CD4-positive, alpha-beta T cell (primary cell): ENCODE measurements at places on chromosomes 7 and 10.
A peak's percentile ranks its signal among the peaks of the same experiment; 100 is the strongest.

DNA sequence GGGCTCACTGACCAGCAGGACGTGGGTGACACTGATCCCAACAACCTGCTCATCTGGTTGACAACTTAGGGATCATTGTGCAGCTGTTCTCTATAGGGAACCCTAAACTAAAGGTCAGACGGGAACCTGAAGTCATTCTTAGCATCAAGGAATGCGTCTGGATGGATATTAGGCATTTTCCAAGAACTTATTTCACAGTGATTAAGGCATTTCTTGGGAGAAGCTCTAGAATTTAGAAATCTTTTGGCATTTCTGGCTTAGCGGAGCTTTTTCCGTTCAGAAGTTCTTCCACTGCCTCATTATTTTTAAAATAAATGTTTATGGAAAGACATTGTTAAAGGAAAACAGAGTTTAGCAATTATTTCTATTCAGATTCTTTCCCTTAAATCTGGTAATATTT is 303.3 kb upstream of the IGFBP3 start:
- DNase-seq, result no peak

GRCh38 chr10:81814842-81815241 is 60.2 kb upstream of the NRG3 start:
- no peak for DNase-seq

GRCh38 chr10:14586901-14587300 is 187.8 kb downstream of the FAM107B start:
- peak; percentile 82 for DNase-seq

DNA sequence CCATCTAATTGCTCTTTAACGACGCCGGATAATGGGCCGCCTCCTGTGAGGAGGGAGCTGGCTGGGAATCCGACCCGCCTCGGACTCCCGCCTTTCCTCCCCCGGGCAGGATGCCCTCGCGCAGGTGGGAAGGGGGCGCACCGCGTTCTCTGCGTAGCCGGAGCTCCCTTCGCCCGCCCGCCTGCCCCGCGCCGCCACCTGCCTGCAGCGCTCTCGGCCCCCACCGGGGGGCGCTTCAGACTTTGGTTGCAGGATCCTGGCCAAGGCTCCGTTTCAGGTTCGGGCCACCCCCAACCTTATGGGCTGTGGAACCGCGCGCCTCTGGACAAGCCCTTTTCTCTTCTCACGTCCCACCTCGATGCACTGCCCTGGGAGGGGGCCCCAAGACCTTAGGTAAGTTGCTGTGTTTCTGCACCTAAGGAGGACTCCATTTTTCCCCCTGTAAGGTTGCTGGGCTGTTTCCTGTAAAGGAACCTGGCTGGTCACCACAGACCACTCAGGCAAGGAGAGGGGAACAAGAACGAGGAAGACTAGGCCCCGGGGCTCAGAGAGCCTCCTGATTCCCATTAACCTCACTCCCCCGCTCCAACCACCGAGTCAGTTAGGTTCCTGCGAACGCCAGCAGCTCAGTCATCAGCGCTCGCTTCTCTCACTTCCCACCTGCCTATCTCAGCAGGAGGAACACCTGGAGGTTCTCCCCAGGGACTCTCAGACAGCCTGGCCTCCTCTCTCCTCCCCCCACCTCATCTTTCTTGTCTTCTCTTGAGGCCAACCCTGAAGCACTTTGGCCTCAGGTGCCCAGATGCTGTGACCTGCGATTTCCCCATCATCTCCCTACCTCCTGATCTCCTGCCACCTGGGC is 11.3 kb upstream of the KAZALD1 start:
- peak; percentile 76 for DNase-seq

GRCh38 chr10:76911184-76911583 is 726.4 kb downstream of the KCNMA1 start:
- no peak for DNase-seq

GRCh38 chr7:127039541-127039940 is 213.2 kb downstream of the GRM8 start:
- DNase-seq, result no peak

DNA sequence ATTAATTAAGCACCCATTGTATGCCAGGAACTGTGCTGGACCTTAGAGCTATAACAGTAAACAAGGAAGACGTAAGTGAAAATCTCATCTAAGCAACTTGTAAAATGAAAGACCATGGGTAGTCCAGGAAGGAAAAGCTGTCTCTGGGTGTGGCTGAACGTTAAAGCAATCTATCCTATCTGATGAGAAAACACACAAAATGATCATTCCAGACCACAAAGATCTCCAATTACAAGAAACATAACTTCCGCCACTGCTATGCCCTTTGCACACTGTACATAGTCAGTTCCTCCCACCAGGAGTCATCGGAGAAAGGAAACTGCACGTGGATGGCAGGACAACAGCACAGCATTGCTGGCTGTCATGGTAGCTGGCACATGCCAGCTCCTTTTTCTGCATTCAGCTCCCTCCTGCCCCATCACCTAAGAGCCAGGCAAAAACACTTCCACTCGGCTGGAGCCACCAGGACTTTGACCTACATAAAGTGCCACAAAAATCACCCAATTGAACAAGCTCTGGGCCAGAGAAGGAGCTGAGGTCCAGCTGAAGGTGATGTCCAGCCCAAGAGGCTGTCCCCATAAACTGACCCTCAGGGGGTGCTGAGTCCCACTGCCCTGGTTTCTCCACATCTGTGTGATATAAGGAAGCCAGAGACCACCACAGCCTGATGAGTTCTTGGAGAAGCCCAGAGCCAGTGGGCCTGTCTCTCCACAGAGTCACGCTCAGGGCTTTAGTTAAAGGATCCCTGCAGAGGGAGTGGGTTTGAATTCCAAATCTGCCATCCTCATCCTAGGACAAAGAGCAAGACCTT is 56.4 kb downstream of the STEAP1B start:
- DNase-seq, result no peak

DNA sequence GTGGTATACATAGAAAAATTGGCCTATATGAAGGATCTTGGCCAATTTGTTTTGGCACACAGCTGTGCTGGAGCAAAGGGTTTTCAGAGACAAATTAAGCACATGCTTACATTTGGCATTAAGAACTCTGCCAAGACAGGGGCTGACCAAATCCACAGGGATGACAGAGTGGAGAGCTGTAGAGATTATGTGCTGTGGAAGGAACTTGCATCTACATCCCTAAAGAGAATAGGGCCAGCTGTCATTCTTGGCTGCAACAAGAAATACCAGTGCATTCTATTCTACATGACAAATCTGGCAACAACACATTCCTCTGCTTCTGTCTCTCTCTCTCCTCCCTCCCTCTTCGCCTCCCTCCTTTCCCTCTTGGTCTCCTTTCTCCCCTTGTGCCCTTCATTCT is 75.6 kb downstream of the POM121L12 start:
- no peak for DNase-seq

DNA sequence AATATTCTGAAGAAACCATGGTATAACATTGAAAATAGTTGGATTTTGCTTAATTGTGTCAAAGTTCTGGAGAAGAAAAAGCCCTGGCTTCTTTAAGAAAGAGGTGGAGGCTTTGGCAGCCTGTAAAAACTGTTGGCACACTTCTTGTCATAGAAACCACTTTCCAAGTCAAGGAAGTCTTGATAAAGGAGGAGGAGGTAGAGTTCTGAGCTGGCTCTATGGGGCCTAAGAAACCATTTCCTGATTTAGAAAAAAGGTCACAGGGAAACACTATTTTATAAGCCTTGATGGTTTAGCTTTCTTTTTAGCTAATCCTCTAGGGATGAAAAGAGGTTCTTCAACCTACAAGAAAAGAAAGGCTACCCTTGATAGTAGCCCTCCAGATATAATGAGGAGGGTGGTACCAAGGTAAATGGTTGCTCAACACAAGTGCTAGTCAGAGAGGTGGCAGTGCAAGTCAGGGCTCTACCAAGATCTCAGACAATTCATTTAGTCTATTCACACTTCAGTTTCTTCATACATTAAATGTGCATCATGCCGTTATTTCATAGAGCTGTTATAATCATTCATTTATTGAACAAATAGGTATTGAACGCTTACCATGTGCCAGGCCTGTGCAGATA is 346.9 kb downstream of the RNLS start:
- DNase-seq, result no peak

- DNase-seq, result no peak
Measured at GRCh38 chr10:96627292-96627691, 40.5 kb upstream of the TM9SF3 start.

- no peak for DNase-seq
Measured at GRCh38 chr10:33248638-33249037, 85.8 kb downstream of the NRP1 start.

DNA sequence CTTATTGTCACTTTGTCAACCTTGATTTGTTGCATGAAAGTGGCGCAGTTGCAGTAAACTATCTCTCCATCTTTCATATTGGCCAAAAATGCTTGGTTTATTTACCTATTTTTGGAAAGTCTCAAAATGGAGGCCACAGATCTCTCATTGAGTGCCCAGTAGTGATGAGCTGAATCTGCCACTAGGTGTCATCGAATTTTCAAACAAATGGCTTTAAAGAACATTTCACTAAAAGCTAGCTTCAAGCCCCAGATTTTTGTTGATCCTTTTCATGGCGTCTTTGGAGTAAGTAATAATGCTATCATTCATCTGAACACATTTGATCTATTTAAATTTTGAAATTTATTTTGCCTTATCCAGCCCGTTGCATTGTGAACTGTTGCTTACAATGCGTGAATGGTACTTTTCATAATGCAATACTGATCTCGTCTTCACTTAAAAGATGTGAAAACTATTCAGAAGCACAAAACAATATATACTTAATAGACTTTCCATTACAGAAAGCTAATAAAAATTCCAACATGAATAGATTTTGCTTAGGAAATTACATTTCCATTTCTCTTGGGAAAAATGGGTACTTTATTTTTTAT is 236.2 kb downstream of the DNAJB9 start:
- DNase-seq, result no peak
